Left hindlimb (tissue), 1 donor: ENCODE measurements at places on chromosomes 5 and 9.

- no peak for DNase-seq
Observed at GRCh38 chr9:81244631-81245030, 444.7 kb downstream of the TLE1 start.

- no peak for DNase-seq
Observed at GRCh38 chr9:114006155-114006550, 71.9 kb downstream of the AMBP start.

- no peak for DNase-seq
Observed at GRCh38 chr9:71602652-71603051, 165.7 kb downstream of the CEMIP2 start.

DNA sequence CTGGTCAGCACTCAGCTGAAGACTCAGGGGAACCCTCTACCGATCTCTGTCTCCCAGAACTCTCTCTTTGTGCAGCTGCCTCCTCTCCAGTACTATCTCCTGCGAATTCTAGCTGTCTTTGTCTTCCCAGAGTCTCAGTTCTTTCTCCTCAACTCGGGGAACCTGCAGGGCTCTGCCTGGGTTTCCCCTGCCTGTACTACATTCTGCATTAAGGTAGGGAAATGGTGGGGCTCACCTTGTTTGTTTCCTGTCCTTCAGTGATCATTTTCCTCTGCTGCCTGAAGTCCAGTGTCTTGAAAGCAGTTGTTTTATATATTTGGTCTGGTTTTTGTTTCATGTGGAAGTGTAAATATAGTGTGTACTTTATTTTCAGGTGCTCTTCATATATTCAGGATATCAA, 43.1 kb upstream of the IGFBPL1 start:
- DNase-seq: no peak
